ENCODE measurements at places on chromosomes 3 and 15.
A peak's percentile ranks its signal among the peaks of the same experiment; 100 is the strongest.

- no peak for DNase-seq
Measured at GRCh38 chr15:66703540-66703941, 1.5 kb downstream of the SMAD6 start.

GRCh38 chr3:48739955-48740823 is 23.2 kb upstream of the IP6K2 start:
- no peak for DNase-seq

GRCh38 chr3:2023959-2024358 is 74.7 kb upstream of the CNTN4 start:
- DNase-seq: no peak

DNA sequence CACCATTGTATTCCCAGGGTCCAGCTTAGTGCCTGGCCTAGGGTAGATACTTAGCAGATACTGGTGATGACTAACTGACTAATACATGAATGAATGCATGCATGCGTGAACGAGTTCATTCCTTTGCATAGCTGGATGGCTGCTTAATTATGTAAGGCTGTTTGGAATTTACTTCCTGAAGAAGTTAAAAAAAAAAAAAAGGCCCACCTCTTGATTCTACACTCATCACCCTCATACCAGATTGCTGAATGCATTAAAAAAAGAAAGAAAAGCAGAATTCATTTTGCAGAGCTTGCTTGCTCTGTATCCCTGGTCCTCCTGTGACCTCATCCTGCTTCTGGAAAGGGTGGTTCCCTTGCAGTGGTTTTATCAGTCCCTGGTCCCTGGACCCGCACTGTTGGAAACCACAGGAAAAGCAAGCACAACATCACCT is 277.6 kb upstream of the CFAP20DC start:
- no peak for DNase-seq

- DNase-seq: no peak
Measured at GRCh38 chr15:39400821-39401550, 179.9 kb upstream of the THBS1 start.

DNA sequence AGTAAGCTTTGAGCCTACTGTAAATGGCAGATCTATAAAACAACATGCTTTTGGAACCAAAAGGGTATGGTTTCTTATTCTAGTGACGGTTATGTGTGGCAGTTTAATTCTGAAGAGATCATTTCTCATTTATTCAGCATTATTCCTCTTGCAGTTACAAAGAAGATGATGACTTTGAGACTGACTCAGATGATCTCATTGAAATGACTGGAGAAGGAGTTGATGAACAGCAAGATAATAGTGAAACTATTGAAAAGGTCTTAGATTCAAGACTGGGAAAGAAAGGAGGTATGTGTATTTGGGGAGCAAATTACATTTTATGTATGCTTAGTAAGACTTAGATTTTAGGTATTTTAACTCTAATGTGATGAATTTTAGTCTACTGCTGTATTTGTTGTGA is 41.5 kb downstream of the CHD2 start:
- DNase-seq: no peak

DNA sequence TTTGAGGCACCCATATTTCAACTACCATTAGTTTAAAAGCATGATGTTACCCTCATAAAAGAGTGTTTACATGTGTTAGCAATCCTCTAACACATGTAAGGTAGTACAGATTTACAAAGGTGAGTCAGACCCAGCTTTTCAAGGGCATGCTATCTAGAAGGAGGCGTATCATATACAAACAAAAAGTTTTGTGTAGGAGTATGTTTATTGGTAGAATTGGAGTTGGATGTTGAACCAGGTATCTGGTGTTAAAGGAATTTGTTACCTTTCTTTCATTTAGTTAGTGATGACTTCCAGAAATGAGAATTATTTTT is 2.4 kb downstream of the HACD3 start:
- DNase-seq: no peak

- DNase-seq: no peak
Measured at GRCh38 chr3:158961911-158962310, 160.1 kb downstream of the MFSD1 start.

GRCh38 chr3:150254309-150254708 is 153.8 kb upstream of the TSC22D2 start:
- no peak for DNase-seq

GRCh38 chr3:127002195-127003174 is 19.6 kb downstream of the PLXNA1 start:
- no peak for DNase-seq

GRCh38 chr15:69750253-69750652 is 297.6 kb downstream of the RPLP1 start:
- no peak for DNase-seq

DNA sequence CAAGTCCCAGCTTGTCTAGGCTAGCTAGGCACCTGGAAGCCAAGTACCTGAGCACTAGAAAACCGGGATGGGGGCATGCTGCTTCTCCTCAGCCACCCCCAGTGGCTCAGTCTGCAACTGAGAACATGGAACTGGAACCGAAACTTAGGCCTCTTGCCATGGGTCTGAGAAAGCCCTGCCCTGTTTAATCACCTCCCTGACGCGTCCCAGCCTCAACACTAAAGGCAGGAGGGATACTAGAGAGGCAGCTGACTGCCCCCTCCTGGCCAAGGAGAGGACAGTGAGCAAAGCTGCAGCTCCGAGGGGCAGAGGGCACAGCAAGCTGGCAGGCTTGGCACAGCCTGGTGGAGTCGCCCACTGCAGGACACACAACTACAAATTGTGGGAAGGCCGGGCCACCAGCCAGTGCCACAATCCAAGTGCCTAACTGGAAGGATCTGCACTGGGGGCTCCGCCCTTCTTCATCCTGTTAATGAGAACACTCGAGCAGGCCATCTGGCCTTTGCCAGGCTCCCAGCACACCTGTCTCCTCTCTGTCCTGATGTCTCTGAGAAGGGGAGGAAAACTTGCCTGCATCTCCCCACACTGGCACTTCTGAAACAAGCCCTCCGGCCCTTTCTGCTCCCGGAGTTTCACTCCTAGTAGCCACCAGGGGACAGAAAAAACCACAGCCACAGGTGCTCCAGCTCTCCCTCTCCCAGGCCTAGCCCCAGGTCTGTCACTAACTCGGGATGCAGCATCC is 53.7 kb downstream of the BDH1 start:
- peak; percentile 14 for DNase-seq

- DNase-seq: no peak
Measured at GRCh38 chr15:90991587-90992285, 2.6 kb downstream of the PRC1 start.

- DNase-seq: no peak
Measured at GRCh38 chr3:186679151-186679550, 13.3 kb downstream of the HRG start.
